ENCODE measurements at places on chromosomes 4 and X.
A peak's percentile ranks its signal among the peaks of the same experiment; 100 is the strongest.

DNA sequence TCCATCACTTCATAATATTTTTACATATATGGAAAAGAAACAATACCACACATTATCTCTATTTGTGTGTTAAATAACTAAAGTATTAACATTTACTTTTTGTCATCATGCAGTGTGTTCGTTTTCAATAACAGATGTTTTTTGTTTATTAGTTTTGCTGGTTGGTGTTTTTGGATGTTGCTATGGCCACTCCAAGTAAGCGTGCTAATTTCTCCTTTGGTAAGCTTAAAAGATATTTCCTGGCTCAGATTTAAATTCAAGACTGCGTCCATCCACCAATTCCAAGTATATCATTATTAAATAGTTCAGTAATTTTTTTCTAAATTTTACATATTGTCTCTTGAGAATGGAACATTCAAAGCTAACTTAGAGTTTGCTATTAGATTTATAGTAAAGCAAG is 235.4 kb upstream of the IL1RAPL1 start:
- no peak overlapping the region for H3K27ac ChIP-seq
- no peak overlapping the region for H3K4me3 ChIP-seq
- no peaks in the 10 kb centered on the region for H3K27me3 ChIP-seq
- no peaks in the 10 kb centered on the region for H3K36me3 ChIP-seq

GRCh38 chrX:11585174-11585573 is 80.5 kb downstream of the ARHGAP6 start:
- H3K27ac ChIP-seq: no peak overlapping the region
- no peak for DNase-seq
- H3K4me1 ChIP-seq: no peaks in the 10 kb centered on the region
- H3K4me3 ChIP-seq: no peak overlapping the region
- no peaks in the 10 kb centered on the region for H3K36me3 ChIP-seq

DNA sequence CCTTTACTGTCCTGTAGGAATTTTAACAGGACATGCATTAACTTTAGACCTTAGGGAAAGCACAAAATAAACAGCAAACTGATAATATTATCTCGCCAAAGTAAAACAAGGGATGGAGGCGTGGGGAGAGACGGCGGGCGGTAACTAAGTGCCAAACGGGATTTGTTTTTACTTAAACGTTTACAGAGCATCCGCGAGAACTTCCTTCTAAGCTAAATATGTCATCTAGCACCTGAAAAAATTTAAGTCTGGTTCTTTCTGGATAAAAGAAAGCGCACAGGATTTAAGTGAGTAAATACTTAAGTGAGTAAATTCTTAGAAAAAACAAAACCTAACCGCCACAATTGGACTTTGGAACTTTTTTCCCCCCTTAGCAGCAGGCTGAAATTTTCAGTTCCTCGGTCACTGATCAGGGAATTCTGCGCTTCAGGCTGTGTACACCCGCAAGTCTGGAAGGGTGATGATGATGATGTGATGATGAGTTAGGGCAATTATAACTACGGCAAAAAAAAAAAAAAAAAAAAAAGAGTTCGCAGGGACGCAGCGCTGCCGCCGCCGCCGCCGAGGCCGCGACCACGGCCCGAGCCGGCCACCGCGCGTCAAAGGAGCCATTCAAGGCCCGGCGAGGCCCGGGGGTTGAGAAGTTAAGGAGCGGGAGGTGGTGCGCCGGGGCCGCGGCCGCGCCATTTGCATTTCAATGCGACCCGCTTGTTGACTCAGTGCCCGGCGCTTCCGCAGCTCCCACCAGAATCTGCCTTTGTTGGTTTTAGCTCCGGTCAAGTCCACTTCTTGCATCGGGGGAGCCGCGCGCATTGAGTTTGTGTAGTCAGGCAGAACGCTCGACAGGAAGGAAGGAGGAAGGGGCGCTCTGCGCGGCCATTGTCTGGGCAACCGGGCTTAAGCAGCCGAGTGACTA is 108.8 kb downstream of the SPRY1 start:
- H3K4me1 ChIP-seq: peaks cover 6% of the 10 kb centered on the region
- H3K27me3 ChIP-seq: no peaks in the 10 kb centered on the region
- H3K36me3 ChIP-seq: no peaks in the 10 kb centered on the region
- H3K27ac ChIP-seq: peak overlapping the region; percentile 92

DNA sequence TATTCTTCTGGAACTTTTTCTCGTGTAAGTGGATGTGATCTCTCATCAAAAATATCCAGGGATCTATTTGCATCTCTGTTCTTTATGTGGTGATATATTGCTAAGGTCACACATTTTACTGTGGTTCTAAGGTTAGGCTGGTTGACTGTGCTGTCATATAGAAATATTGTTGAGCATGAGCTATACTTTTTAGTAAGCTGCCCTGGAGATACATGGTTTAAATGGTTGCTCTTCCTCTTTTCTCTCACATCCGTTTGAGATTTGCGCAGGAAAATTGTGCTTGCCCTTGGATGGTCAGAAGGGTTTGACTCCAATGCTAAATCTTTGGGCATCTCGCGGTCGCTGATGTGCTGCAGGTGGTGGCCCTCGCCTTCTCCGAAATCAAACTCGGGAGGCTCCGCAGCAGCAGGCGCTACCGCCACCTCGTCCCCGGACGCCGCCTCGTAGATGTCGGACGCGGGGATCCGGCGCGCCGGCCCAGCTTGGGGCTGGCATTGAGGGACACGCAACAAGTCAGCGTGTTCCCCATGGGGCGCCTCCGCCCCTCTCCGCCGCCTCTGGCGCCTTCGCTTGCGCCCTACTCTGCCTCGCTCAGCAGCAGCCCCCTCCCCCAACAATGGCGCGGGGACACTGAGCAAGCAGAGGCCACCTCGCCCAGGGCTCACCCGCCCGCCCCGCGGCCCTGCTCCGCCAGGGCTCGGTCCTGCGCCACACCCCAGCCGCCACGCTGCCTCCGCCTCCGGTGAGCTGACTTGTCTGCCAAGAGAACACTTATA is 154.5 kb downstream of the MSN start:
- H3K4me3 ChIP-seq: no peak overlapping the region
- H3K27ac ChIP-seq: no peak overlapping the region
- no peaks in the 10 kb centered on the region for H3K36me3 ChIP-seq

DNA sequence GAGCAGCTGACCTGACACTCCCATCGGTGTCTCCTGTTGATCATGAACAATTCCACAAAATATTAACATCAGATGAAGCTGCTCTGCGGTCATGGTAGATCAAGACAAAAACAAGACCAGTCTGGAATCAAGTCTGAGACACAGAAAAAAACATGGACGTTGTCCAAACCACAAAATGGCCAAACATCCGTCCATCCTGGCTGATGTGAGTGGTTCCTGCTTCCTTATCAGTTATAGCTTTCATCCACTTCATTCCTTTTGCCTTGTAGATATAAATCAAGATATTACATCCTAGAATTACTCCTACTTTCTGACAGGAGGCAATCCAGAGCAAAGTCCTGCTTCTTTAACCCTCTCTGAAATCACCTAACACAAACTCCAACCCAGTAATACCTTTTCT is 28.8 kb upstream of the PCSK1N start:
- no peak overlapping the region for H3K27ac ChIP-seq
- no peaks in the 10 kb centered on the region for H3K36me3 ChIP-seq
- DNase-seq: peak; percentile 66

- no peak overlapping the region for H3K4me3 ChIP-seq
- DNase-seq: no peak
- no peaks in the 10 kb centered on the region for H3K4me1 ChIP-seq
- no peak overlapping the region for H3K27ac ChIP-seq
- H3K36me3 ChIP-seq: no peaks in the 10 kb centered on the region
- H3K27me3 ChIP-seq: peaks cover 9% of the 10 kb centered on the region
Observed at GRCh38 chr4:10336471-10336870, 120.8 kb downstream of the ZNF518B start.

DNA sequence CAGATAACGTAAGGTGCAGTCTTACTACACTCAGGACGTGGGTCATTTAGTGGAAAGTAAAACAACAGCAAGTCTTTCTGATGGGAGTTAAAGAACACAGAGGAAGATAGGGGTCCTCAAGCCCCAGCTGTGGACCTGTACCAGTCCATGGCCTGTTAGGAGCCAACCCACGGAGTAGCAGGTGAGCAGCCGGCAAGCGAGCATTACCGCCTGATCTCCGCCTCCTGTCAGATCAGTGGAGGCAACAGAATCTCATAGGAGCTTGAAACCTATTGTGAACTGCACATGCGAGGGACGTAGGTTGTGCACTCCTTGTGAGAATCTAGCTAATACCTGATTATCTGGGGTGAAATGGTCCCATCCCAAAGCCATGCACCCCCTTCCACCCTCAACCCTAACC is 1180.8 kb downstream of the FSTL5 start:
- no peaks in the 10 kb centered on the region for H3K27me3 ChIP-seq
- no peaks in the 10 kb centered on the region for H3K36me3 ChIP-seq
- DNase-seq: no peak

DNA sequence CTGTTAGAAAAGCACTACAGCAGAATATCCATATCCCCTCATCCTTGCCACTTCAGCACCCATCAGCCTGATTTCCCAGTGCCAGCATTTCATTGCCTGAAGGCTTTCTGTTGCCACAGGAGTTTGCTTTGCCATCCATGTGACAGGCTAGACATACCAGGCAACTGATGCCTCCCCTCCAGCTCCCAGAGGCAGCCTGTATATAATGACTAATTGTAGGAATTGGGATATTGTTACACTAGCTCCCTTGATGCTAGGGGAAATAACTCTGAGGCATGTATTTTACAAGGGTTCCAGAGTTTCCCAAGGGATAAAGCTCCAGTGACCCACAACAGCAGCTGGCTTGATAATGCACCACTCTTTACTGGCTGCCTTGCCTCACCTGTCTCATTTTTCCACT is 608.0 kb upstream of the FTHL17 start:
- H3K4me3 ChIP-seq: no peak overlapping the region
- no peak for DNase-seq
- H3K27me3 ChIP-seq: no peaks in the 10 kb centered on the region
- H3K4me1 ChIP-seq: no peaks in the 10 kb centered on the region

DNA sequence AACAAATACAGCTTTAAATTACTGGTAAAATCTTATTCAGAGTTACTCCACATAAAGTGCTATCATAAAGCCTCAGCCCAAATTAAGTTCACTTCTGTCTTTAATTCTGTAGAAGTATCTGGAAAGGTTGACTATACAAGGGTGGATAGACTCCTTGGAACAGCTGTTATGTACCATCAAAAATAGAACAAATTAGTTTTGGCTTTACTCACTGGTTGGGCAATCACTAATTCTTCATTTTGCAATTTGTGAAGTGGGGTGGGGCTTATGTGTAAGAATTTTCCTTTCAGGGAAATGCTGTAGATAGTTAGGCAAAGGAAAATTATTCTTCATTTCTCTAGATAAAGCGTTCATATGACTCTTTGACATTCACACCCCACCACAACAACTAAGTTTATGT is 7.8 kb downstream of the DIAPH2 start:
- H3K4me3 ChIP-seq: no peak overlapping the region
- no peaks in the 10 kb centered on the region for H3K4me1 ChIP-seq
- no peaks in the 10 kb centered on the region for H3K36me3 ChIP-seq

DNA sequence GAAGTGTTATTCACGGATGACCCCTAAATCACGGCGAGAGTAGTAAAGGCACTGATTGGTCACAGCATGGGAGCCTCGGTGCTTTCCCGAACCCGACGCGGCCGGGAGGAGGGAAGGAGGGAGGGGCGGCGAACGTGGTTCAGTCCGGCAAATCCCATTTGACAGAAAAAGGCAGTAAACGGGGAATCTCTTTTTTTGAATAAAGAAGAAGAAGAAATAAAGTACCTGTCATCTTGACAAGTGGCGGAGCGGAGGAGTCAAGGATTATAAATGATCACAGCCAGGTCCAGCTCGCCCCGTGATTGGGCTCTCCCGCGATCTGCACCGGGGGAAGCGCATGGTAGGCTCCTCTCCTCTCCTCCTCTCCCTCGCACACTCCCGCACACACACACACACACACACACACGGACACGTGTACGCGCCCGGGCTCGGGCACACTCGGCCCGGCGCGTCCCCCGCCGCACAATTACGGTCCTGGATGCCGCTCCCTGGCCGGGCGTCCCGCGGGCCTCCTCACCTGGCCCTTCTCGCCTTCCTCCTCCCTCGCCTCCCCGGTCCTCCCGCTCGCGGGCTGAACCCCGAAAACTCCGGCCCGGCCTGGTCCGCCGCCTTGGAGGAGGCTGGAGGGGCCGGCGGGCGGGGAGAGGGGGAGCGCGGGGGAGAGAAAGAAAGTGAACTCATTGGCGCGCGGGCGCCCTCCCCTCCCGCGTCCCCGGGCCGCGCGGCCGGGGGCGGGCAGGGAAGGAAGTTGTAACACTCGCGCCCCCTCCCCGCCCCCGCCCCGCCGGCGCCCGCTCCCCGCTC is 99.2 kb upstream of the TENM3 start:
- peaks cover 17% of the 10 kb centered on the region for H3K4me1 ChIP-seq
- DNase-seq: peak; percentile 18
- H3K27ac ChIP-seq: peak overlapping the region; percentile 79
- H3K36me3 ChIP-seq: peaks cover 11% of the 10 kb centered on the region
- peaks cover 3% of the 10 kb centered on the region for H3K27me3 ChIP-seq

- H3K27me3 ChIP-seq: no peaks in the 10 kb centered on the region
- no peak for DNase-seq
Observed at GRCh38 chrX:147884958-147885357, 26.8 kb upstream of the FMR1 start.

DNA sequence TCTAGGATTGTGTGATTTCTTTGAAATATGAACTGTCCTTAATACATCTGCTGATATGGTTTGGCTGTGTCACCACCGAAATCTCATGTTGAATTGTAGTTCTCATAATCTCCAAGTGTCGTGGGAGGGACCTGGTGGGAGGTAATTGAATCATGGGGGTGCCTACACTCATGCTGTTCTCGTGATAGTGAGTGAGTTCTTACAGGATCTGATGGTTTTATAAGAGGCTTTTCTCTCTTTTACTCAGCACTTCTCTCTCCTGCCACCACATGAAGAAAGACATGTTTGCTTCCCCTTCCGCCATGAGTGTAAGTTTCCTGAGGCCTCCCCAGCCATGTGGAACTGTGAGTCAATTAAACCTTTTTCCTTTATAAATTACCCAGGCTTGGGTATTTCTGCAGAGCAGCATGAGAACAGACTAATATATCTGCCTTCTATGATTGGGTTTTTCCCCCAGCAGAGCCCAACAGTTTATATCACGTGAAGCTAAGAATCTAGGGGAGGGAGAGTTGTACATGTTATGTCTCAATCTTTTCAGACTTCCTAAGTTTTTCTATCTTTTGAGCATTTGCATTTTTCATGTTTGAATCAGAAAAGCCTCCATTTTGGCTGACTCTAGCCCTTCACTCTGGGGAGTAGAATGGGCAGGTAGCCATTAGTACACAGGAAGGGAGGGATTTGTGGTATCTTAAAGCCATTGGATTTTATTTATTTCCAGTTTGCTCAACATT is 58.9 kb downstream of the PLAC1 start:
- H3K36me3 ChIP-seq: no peaks in the 10 kb centered on the region
- peak; percentile 29 for DNase-seq
- H3K4me1 ChIP-seq: no peaks in the 10 kb centered on the region
- H3K4me3 ChIP-seq: no peak overlapping the region

GRCh38 chrX:153812220-153812619 is 17.8 kb downstream of the SSR4 start:
- peaks cover 47% of the 10 kb centered on the region for H3K27me3 ChIP-seq
- H3K4me3 ChIP-seq: no peak overlapping the region
- H3K36me3 ChIP-seq: no peaks in the 10 kb centered on the region
- no peak for DNase-seq
- H3K27ac ChIP-seq: no peak overlapping the region

Measured in mesenchymal stem cell (in vitro differentiated cells and primary cell).